Activated CD4-positive, alpha-beta T cell treated with anti-CD3 and anti-CD28 coated beads, Interleukin-2, amount 50 U/mL, for 48 hours (primary cell): ENCODE measurements at places on chromosomes 1 and 21.

- DNase-seq, result no peak
Observed at GRCh38 chr1:44519035-44519676, 114.1 kb downstream of the RNF220 start.

DNA sequence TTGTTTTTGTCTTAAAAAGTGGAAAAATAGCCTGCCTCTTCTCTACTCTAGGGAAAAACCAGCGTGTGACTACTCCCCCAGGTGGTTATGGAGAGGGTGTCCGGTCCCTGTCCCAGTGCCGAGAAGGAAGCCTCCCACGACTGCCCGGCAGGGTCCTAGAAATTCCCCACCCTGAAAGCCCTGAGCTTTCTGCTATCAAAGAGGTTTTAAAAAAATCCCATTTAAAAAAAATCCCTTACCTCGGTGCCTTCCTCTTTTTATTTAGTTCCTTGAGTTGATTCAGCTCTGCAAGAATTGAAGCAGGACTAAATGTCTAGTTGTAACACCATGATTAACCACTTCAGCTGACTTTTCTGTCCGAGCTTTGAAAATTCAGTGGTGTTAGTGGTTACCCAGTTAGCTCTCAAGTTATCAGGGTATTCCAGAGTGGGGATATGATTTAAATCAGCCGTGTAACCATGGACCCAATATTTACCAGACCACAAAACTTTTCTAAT, 35.0 kb upstream of the TDRD10 start:
- peak; percentile 30 for DNase-seq

DNA sequence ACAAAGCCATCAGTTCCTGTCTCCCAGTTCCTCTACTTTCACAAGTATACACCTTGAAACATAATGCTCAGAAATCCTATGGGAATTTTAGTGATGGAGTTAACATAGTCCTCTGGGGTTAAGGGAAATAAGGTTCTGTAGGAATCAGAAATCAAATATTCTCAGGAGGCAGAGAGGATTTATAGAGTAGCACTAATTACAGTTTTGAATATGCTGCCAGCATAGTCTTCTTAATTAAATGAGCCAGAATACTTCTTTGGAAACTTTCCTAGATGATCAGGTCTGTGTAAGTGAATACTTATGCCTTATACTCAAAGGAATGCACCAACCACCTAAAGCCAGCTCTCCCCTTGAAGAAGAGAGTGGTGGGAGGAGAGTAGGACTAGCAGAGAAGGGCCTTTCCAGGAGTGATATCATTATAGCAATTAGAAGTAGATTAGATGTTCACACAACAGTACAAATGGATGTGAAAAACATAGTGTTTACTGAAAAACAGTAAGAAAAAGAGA, 31.4 kb upstream of the DIRAS3 start:
- no peak for DNase-seq

GRCh38 chr1:198423673-198424072, 116.8 kb downstream of the ATP6V1G3 start:
- DNase-seq, result no peak

DNA sequence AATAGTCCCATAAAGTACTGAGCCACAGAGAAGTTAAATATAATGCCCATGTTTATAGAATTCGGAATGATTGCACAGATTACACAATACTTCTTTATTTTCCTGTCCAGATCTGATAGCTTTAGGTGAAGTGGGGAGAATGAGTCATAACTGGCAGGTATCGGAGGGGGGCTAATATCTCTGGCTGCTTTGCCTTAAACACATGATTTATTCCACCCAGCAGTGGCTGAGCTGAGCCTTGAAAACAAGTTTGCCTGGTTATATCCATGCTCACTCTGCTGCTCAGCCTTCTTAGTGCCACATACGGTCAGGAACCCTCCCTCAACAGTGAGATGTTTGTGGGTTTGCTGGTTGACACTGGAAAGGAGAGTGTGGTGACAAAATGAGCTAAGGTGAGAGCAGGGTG, 119.7 kb upstream of the ZNF648 start:
- DNase-seq, result no peak

DNA sequence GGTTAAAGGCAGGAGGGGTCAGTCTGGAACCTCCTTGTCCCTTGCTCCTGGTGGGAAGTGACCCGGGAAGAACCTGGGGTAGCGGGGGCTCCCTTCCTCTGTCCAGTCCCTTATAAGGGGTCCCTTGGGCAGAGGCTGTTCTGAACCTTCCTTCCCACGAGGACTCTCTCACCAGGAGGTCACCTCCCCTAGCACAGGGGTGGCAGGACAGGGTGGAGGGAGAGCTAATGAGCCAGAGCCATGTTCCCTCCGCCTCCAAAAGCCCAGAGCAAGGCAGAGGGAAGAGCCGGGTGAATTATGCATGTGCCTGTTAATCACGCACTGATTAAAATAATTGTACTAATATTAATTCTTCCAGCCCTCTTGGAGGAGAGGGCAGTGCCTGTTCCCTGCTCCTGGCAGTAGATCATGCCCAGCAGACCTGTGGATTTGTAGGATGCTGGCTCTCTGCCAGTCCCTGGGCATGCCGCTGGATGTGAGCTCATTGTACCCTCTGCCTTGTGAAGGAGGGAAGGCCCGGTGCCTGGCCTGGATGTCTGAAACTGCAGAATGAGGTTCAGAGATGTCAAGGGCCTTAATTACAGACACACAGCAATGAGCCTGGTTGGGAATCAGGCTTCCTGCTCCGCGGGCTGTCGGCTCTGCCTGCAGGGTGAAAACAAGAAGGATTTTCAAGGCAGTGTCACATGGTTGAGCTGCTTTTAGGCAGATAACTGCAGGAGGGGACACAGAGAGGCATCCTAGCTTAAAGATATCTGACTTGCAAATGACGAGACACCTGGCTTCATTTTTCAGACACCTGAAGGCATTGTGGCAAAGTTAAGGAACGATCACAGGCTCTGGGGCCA, 68.2 kb downstream of the IGSF21 start:
- DNase-seq, result no peak

DNA sequence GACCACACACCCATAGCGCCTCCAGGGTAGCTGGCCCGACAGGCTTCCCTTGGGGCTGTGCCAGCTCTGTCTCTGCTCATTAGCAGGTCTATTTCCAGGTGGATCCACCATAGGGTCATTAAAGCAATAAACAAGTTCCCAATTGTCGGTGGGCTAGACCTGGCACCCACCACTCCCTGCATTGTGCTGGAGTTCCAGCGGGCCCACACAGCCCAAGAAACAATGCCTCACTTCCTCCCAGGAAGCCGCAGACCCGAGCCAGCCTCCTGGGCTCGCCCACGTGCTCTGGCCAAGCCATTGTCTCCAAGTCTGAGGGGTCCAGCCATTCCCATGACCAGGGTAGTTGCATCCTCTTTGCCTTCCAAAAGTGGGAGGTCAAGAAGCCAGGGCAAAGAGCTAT, 27.5 kb upstream of the SOX13 start:
- DNase-seq, result no peak

DNA sequence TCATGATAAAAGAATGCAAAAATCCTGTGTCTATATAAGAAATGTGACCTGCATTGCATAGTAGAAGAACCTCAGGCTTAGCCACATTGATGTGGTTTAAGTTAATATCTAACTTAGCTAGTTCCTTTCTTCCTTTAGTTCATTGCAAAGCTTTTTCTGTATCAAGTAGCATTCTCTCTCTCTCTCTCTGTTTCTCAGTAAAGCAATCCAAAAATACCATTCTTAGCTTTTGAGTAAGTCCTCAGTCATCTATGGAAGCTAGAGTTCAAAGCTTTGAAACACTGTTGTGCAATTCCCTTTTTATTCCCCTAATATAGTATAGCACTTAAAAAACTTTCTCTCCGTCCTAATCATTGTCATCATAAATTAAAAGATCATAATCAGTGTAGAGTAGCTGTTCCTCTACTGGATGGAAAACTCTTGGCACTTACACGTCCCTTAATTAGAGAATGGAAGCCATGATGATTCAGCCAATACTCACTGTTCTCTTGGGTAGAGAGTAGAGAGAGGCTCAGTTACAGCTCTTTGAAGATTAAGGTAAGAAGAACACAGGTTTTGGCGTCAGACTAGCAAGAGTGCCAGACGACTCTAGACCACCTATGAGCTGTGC, 350.3 kb upstream of the LYPLAL1 start:
- DNase-seq, result no peak

DNA sequence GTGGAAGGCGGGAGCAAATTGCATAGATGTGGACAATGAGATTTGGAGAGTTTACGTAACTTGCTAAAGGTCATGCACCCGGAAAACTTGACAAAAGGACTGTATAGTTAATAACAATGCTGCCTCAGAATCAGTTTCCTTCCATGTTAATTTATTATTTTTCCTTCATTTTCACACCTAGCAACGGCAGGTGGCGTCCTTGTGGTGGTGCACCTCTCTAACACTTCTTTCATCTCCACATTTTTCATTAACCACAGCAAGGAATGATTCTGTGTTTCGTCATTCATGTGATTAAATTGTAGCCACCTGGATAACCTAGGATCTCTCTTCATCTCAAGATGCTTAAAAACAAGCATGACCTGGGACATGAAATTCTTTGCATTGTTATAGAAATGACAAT, 2133.0 kb downstream of the NCAM2 start:
- no peak for DNase-seq

- no peak for DNase-seq
Observed at GRCh38 chr1:36531833-36532232, 49.1 kb upstream of the CSF3R start.

GRCh38 chr1:28510273-28510969, 4.6 kb downstream of the RCC1 start:
- DNase-seq, result peak; percentile 59

DNA sequence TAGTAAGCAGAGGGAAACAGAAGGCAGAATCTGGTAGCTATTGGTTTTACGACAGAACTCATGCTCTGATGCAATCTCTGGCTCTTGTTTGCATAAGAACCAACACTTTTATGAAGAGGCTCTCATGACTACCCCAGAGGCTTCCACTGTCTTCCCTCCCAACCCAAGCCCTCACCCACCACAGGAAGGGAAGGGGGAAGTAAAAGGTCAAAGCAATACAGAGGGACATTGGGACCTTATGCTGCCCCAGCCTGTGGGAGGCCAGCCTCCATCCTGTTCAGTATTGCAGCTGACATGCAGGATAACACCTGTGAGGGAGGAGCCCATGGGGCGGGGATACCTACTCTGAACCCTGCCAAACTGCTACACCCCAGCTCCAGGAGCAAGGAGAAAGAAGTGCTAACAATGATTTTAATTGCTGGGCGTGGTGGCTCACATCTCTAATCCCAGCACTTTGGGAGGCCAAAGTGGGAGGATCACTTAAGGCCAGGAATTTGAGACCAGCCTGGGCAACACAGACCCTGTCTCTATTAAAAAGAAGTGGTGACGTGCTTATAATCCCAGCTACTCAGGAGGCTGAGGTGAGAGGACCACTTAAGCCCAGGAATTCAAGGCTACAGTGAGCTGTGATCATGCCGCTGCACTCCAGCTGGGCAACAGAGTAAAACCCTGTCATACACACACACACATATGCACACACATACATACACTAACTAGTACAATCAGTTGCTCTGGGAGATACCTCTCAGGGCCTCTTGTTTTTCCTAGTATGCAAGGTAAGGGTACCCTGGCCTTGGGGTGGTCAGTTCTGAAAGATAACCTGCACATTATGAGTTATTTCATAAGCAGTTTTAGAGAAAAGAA, 9.5 kb downstream of the MR1 start:
- DNase-seq, result no peak

DNA sequence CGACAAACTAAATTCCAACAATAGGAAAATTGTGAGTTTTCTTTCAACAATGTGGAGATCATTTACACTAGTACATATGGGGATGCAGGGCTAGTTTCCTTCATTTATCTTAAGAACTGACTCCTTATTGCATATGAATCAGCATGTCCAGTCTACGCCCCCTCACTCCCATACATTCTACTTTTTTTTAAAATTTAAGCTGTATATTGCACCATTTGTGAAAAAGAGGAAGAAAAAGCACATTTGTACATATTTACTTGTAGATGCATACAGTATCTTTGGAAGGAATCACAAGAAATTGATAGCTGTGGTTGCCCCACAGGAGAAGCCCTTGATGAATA, 15.9 kb downstream of the VPS26C start:
- no peak for DNase-seq

DNA sequence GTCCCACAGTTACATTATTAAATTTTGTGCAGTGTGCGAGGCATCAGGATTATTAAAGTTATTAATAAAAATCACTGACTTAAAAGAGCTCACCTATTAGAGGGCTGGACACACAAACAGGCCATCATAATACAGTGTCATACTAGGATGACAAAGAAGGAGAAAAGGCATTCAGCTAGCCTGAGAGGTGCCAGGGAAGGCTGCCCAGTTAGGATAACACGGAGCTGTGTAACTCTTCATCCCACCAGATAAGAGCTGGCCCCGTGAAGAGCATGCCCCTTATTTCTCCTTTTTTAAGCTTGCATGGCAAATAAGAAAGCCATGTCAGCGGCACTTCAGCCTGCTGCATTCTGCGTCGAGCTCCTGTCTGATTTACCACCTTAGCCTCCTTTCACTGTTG, 109.5 kb downstream of the KCNK1 start:
- DNase-seq, result no peak

GRCh38 chr1:229171934-229172333, 99.0 kb upstream of the RAB4A start:
- no peak for DNase-seq

GRCh38 chr1:152942161-152942560, 4.8 kb upstream of the SPRR5 start:
- DNase-seq, result no peak

DNA sequence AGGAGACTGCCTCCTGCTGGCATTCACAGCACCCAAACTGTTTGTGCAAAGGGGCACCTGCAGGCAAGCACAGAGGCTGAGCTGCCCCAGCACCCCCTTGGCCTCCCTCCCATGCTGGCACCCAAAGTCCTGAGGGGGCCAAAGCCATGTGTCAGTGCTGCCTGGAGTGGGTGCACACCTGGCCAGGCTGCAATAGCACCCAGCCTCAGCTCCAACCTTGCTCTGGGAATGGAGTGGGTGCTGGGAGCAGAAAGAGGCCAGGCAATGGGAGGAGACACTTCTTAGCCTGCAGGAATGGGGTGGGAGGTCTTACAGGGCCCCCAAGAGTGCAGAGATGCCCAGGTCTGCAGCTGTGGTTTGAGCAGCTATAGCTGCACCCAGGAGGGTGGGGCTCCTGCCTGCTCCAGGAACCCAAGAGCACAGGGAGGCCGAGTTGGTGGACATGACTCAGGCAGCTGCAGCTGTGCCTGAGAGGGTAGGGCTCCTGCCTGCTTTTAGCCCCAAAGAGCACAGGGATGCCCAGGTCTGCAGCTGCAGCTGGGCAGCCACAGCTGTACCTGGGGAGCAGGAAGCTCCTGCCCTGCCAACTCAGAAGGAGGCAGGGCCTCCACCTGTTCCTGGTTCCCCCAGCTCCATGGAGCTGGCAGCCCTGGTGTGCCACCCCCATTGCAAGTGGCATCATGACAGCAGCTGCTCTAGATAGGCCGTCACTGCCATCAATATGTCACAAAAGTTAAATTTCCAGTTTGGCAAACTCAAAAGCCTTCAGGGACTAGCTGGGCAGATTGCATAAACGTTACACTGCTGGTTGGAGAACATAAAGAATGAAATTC, 5.3 kb upstream of the CHD1L start:
- DNase-seq, result no peak

GRCh38 chr1:89356658-89357400, 7.0 kb upstream of the GBP6 start:
- DNase-seq, result no peak
